ENCODE measurements at places on chromosomes 3 and 15.

DNA sequence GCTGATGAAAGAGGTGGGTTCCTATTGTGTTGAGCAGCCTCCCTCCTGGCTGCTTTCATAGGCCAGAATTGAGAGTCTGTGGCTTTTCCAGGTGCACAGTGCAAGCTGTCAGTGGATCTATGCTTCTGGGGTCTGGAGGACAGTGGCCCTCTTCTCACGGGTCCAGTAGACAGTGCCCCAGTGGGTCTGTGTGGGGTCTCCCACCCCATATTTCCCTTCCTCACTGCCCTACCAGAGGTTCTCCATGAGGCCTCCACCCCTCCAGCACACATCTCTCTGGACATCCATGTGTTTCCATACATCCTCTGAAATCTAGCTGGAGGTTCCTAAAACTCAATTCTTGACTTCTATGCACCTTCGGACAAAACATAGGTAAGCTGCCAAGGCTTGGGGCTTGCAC lies 201.2 kb downstream of the FAM43A start:
- DNase-seq: no peak

DNA sequence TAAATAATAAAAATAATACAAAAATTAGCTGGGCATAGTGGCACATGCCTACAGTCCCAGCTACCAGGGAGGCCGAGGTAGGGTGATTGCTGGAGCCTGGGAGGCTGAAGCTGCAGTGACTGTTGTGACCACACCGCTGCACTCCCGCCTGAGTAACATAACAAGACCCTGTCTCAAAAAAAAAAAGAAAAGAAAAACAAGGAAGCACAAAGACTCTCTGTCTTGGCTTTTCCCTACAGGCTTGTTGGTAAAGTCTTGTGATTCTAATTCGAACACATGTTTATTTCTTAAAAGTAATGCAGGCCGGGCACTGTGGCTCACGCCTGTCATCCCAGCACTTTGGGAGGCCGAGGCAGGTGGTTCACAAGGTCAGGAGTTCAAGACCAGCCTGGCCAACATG lies 60.1 kb downstream of the CAPN3 start:
- no peak for DNase-seq

GRCh38 chr3:147661916-147662315 lies 252.8 kb downstream of the ZIC1 start:
- DNase-seq: no peak

- DNase-seq: peak; percentile 36
Observed at GRCh38 chr3:33722626-33723370, 4.7 kb upstream of the CLASP2 start.

GRCh38 chr3:178996399-178996798 lies 75.2 kb downstream of the ZMAT3 start:
- DNase-seq: no peak

DNA sequence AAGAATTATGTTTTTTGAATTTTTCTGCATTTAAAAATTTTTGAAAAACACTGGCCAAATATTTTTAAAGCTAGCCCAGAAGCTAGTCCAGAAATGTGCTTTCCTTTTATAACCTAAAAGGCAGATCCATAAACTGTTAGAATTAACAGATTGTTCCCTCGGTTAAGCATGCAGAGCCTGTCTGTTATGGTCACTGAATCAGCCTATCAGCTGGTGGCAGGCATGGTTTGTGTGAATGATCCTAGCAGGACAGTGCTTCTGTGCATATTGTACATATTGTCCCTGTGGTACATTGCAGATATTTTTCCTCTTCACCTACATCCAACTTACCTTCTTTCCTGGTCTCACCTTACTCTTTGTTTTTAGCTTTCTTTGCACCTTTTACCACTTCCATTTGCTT lies 53.3 kb downstream of the RARB start:
- DNase-seq: no peak
